ENCODE measurements at places on chromosomes 2 and 18.

- no peak for DNase-seq
Measured at GRCh38 chr2:99485824-99486223, 4.0 kb downstream of the REV1 start.

- DNase-seq: no peak
Measured at GRCh38 chr18:79513381-79514081, 117.8 kb downstream of the NFATC1 start.

DNA sequence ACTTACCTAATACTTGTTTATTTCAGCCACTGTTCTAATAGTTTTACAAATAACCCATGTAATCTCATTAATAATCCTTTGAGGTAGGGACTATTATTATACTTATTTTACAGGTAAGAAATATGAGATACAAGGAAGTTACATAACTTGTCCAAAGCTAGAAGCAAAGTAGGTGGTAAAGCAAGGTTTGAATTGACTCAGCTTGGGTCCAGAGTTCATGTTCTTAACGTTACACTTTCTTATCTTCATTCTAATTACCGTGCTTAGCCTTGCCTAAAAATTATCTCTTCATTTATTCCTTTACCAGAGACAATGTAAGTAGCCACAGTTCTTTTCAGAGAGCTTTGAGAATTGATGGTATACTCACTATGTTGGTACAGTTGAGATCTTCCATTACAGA, 743.6 kb downstream of the KCNJ3 start:
- DNase-seq: no peak

GRCh38 chr2:160687629-160688028, 194.0 kb upstream of the RBMS1 start:
- DNase-seq: peak; percentile 60

DNA sequence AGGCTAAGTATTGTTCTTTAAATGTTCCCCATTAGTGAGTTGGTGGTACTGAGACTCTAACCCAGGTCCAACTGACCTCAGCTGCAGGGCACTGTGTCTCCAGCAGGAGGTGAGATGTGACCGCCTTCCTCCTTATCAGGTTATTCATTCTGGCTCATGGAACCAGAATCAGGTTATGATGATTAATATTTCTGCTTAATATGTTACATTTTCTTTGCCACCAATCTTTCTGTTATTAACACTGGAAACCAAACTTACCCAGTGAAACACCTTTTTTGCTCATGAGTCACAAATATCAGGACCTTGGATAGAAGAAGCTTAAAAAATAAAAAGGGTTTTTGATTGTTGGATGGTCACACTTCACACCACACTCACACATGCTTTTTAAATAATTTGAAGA, 85.4 kb downstream of the DPP4 start:
- DNase-seq: no peak

DNA sequence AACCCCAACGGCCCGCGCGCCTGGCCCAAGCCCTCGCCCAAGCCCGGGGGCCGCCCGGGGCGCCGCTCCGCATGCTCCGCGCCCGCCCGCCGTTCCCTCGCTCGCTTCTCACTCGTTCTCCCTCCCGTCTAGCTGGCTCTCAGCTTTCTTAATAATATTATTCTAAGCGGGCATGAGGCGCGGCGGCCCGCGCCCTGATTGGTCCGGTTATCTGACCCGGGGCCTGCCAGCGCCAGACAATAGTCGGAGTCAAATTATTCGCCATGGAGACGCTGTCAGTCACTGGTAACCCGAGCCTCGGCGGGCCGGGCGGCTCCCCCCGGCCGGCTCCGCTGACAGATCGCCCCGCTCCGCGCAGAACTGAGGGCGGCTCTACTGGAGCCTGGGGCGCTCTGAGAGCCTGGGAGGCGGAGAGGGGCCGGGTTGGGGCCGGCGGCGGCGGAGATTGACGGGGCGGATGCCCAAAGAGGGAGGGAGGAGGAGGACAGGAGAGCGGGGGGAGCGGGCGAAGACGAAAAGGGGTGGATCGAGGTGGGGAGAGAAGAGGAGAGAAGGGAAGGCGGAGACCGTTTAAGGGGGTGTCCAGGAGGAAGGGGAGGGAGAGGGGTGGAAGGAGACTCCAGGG, at the start of gene SIX2:
TSS of gene SIX2 (minus strand) at position 150 of the 625 bp plus-strand sequence. CDS start 342 bp downstream, outside the sequence.
- peak; percentile 95 for DNase-seq

- no peak for DNase-seq
Measured at GRCh38 chr2:121955872-121956271, 200.4 kb downstream of the TSN start.
